ENCODE measurements at places on chromosomes 7 and 10.

GRCh38 chr10:6988654-6989053 lies 408.6 kb upstream of the PRKCQ start:
- DNase-seq, result no peak

DNA sequence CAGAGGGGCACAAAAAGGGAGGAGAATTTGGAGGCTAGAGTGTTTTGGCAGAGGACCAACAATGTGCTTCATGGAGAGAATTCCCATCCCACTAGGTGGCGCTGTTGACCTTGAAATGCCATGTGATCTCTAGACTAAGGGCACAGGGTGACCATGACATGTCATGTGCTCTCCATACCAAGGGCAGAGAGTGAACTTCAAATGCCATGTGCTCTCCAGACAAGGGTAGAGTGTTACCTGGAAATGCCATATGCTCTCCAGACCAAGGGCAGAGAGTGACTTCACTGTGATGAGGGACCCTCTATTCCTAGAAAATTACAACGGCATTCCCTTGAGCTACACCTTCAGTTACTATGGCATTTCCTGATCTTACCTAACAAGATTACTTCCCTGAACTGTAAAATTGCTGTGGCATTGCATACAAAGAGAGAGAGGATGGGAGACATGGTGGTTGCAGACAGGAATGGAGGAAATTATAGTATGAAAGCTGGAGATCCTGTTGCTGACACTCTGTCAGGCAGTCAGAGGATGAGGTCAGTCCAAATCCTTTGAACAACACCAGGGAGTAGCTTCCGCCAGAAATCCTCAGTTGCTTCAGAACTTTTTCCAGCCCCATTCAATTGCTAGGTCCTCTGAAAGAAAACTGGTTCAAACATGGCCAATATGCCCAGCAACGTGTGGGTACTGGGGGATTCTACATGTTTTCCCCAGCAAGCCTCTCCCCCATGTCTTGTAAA lies 60.9 kb upstream of the ACSM6 start:
- peak; percentile 7 for DNase-seq

- DNase-seq, result no peak
Measured at GRCh38 chr10:93220296-93221170, 146.8 kb downstream of the CYP26A1 start.

DNA sequence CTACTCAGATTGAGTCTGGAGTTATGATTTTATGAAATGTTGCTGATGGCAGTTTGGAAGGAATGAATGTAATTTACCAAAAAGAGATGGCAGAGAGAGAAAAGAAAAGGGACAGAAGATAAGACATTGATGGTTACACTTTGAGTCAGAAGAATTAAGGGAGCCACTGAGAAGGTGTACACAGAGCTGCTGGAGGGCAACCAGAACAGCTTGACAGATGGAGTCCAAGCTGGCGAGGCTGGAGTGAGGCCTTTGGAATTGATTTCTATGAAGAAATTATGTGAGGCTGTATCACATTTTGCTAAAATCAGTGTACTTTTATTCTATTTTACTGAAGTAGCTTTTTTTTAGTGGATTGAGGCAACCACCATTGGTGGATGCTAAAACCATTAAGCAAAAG lies 740.5 kb downstream of the REEP3 start:
- DNase-seq, result no peak

GRCh38 chr10:76251841-76252671 lies 820.6 kb downstream of the LRMDA start:
- no peak for DNase-seq

GRCh38 chr10:102814873-102815661 lies 22.1 kb downstream of the CYP17A1 start:
- DNase-seq, result no peak

GRCh38 chr7:30840141-30841024 lies 69.2 kb downstream of the MINDY4 start:
- no peak for DNase-seq

DNA sequence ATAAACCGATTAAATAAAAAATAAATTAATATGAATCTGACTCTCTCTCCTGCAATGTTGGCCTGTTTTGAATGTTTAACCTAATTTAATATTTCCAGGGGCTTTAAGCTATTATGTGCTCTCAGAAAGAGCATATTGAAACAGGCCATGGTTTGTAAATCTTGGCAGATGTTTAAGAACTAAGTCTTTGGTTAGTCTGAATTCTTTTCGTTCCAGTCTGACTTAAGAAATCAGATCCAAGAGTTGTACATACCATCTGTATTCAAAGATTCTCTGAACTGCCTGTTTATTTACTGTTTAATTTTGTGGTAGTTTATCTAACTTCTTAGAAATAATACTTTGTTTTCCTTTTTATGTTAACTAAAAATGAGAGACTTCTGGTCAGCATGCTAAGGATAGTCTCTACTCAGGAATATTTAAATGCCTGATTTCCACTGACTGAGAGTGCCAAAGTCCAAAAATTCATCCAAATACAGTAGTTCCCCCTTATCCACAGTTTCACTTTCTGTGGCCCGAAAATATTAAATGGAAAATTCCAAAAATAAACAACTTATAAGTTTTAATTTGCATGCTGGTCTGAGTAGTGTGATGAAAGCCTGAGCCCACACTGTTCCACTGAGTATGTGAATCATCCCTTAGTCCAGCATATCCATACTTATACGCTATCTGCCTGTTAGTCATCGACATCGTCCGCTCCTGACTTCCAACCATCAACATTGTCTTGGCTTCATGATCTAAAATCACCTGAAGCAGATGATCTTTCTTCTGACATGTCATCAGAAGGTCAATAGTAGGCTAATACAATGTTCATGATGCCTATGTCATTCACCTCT lies 238.1 kb upstream of the CSTF2T start:
- no peak for DNase-seq

DNA sequence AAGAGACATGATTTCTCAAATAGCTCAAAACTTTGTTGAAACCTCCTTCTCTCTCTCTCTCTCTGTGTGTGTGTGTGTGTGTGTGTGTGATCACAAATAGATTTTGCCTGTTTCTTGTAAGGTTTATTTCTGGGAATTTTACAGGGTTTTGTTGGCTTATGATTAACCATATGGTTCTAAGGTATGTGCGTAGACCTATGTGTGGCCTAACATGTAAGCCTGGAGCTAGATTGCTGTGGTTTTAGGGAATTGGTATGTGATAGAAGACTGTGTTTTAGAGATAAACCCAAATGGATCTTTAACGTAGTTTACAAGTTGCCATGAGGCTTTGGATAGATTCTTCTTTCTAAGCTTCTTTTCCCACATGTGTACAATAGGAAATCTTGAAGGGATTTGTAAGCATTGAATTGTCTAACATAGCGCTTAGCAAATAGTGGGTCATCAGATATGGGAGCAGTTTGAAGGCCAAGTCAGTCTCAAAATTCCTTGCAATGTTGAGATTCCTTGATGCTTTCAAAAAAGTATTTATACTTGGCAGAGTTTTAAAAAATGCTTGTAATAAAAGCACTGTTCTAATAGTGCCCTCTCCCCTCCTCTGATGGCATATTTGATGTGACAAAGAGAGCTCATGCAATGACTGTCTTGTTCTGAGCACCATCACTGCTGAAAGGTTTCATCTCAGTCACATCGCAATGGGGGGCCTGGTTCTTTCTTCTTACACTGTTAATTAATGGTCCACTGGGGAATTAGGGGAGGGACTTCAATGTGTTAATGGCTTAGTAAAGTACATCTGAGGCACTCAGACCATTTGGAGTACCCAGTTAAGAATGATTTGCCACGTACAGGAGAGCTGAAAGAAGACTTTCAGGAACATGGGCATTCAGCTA lies 118.2 kb downstream of the SNX10 start:
- no peak for DNase-seq

- no peak for DNase-seq
Measured at GRCh38 chr7:121871188-121871587, 1.8 kb upstream of the PTPRZ1 start.

- DNase-seq, result no peak
Measured at GRCh38 chr7:214410-215212, 22.2 kb downstream of the FAM20C start.

All from putamen (tissue), 1 donor.